ENCODE measurements at places on chromosomes 13 and 19.

DNA sequence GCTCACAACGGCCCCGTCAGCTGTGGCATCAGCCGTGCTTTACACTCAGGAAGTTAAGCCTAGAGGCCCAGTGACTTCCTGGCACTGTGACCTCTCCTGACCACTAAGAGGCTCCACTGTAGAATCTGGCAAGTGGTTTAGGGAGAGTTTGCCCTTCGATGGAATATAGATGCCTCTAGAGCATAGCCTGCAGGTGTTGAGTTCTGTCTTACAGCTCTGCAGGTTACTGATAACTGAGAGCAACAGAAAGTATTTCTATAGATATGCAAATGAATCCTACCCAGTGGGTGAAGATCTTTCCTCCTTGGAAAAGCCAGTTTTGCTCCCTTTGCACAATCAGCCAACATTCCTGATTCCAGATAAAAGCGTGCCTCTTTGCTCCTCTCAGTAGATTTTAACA is 35.8 kb downstream of the ATP12A start:
- no peak for DNase-seq

- peak; percentile 74 for DNase-seq
Observed at GRCh38 chr19:7869453-7869909, 4.7 kb downstream of the PRR36 start.

DNA sequence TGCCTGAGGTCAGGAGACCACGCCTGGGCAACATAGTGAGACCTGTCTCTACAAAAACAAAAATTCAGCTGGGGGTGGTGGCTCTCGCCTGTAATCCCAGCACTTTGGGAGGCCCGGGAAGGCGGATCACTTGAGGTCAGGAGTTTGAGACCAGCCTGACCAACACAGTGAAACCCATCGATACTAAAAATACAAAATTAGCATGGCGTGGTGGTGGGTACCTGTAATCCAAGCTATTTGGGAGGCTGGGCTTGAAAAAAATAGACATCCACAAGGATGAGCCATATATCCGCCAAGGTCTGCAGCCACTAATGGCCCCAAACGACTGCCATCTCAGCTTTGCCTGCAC is 3.1 kb downstream of the RPS16 start:
- no peak for DNase-seq

DNA sequence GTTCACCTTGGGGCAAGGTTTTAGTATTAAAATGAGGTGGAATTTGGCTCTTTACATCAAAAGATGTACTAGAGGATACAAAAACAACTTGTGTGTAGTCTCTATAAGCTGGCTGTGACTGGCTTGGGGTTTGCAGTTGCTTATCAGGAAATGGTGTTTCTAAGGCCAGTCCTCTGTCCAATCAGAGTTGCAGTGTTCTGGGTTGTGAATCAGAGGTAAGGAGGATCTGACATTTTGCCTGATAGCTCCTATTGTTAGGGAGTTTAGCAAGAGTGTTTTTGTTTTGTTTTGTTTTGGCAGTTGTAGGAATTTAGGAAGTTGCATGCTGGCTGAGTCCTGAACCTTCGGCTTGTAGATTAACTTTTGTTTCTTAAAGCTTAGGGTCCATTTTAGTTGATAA is 20.1 kb upstream of the ESD start:
- no peak for DNase-seq

- DNase-seq: no peak
Observed at GRCh38 chr13:111431206-111431605, 110.8 kb downstream of the TEX29 start.

- no peak for DNase-seq
Observed at GRCh38 chr13:97308735-97309429, 86.7 kb downstream of the MBNL2 start.

GRCh38 chr13:73618275-73618865 is 515.8 kb downstream of the KLF12 start:
- DNase-seq: no peak
